ENCODE measurements at places on chromosomes 5 and 9. TPM values are rescaled to one million over a fixed set of nuclear protein-coding genes. Genes with fewer than 3 reads are reported as not detected.
A peak's percentile ranks its signal among the peaks of the same experiment; 100 is the strongest.

- no peak for DNase-seq
Observed at GRCh38 chr5:92470770-92471169, 1087.7 kb upstream of the ARRDC3 start.

DNA sequence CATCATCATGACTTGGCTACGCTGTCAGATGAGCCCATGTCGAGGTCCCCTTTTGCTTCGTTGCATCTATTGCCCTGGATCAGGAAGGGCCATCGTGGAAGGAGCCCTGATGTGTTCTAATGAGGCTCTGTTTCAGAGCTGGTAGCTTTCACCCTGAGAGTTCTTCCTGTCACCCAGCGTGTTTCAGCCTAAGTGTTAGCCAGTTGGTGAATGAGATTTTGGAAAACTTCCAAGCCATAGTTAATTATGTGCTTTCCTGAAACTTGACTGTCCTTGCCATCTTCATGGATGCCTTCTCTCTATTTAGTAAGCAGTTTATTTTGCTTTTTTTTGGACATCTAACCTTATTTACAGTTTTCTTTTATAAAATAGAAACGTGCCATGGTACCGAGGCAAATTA, 1695.4 kb upstream of the WWC1 start:
- no peak for DNase-seq

DNA sequence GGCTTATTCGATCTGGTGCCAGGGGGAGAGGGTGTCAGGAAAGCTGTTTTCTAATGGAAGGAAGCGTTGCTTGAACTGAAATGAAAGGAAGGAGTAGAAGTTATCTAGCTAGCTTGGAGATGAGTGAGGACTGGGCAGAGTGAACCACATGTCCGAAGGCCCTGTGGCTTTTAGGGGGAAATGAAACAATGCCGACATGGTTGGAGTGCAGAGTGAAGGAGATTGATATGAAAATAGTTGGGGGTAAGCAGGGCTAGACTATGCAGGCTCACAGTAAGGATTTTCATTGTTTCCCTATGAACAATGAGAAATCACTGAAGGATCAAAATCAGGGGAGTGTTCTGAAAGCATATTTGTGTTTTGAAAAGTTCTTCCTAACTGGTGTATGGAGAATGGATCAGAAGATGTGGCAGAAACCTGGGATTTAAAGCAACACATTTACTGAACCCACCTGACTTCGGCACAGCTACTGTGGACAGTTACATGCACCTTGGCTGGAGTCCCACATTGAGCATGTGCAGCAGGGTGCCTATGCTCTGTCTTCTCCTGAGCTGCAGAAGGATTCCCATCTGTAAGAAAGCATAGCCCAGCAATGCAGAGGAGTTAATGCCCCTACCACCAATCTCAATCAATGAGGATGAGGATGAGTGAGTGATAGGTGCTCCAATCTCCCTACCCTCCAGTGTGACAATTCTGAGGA, 144.4 kb upstream of the TBCA start:
- no peak for DNase-seq

DNA sequence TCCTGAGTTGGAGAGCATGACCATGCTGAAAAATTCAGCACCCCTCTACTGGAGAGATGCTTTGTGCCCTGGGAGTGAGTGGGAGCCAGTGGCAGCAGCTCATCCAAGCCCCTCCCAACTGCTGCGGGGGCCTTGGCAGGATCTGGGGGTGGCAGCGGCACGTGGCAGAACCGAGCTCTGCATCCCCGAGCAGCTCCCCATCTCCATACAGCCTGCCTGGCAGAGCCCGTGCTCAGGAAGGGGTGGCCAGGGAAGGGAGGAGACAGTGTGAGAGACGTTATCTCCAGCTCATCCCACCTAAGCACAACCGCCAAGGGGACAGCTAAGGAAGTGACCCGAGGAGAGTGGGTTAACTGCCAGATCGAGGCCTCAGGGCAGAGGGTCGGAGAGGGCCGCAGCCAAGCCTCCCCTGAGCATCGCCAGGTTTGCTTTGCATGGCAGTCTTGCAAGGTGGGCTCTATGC, 17.2 kb upstream of the DPM2 start:
- no peak for DNase-seq

ASS1 gene
- 345 TPM for total RNA-seq

DNA sequence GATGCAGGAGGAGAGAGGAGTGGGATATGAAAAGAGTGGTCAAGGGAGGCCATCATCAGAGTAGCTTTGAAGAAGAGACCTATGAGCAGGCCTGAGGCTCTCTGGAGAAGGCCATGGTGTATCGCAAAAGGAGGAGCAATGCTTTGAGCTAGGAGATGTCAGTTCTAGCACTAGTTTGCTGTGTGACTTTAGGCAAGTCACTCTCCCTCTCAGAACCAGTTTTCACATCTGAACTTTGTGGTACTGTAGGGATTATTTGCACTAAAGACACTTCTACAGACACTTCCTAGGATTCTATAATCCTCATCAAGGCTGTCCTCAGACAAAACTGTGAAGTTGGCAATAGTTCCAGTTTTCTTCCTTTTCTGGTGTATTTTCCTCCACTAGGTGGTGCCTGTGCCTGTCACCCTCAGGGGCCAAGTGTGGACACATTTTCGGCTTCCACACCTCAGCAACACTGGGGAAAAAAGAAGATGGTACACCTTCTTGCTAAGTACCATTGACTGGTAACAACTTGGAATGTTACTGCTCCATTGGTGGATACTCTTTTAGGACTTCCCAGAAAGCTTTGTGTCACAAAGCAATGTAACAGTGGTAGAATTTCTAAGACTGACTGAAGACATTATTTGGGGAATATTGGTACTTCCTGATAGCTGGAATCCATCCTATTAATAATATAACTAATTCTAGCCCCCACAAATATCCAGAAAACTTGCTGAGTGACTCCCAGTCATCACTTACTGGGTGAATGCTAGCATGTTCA, 9.9 kb downstream of the PAPPA start:
- no peak for DNase-seq

DNA sequence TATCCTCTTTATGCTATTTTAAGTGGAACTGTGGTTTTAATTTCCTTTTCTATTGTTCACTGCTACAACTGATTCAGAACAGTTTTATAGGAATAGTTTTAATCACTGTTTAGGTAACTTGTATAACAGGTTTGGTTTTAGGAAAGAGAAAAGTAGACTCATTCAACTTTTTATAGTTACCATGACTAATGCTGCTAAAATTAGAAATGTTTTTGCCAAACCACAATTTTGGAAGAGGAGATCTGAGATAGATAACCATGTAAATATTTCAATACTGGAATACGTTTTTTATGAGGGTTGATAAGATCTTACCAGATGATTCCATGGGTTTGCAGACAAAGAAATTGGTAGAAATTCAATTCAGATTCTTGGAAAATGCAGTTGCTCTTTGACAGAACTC, 404.6 kb upstream of the ARRDC3 start:
- DNase-seq, result no peak

PCDHA4 gene
- 7.9 TPM for total RNA-seq

DNA sequence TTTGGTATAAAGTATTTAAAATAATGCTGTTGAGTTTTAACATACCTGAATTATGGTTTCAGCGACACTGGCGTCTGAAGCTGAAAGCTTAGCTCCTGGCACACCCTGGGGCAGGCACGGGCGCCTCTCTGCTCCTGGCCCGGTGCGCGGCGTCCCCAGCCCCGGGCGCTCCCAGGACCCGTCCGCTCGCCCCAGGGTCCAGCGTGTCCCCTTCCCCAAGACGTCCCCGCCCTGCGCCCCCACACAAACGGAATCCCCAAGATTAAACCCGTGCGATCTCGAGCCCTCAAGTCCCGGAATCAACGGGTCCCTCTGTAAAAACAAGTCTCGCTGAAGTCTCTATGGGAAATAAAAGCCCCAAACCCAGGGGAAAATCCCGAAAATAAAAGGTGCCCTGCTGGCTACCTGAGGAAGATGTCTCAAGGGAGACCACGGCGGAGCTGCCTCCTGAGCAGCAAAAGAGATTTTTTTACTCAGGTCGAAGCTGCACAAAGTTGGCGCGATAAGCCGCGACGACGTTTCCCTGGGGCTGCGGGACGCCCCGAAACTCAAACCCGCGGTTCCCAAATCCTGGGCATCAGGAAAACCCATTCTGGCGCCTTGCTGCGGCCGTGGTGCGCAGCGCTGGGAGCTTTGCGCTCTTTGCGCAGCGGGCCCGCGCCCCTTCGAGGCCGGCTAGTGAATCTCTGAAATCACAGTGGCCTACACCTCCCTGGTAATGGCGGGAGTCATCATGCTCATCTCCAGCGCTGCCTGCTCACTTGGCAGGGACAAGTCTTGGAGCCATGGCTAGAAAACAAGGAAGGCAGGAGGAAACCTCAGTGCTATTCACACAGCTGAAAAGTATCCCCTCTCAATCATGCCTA, 6.3 kb upstream of the IFNA8 start:
- DNase-seq, result no peak

PAEP gene
- not detected for total RNA-seq

GNE gene
- 32.2 TPM for total RNA-seq

GRCh38 chr5:17360879-17361278, 137.2 kb upstream of the TAF11L2 start:
- no peak for DNase-seq

MAPKAP1 gene
- 68.5 TPM for total RNA-seq

- DNase-seq, result no peak
Observed at GRCh38 chr5:97225222-97225621, 42.2 kb upstream of the RIOK2 start.

DNA sequence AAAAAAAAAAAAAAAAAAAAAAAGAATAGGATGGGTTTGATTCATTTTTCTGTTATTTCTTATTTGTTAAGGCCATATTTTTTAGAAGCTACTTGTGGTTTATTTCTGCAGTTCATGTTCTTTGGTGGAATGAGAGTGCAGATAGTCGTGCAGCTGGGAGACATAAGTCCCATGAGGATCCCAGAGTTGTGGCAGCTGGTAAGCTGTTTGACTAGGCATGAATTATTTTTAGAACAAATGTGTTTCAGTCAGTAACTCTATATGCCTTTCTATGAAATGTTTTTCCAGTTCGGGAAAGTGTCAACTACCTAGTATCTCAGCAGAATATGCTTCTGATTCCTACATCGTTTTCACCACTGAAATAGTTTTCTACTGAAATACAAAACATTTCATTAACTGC, 5.0 kb upstream of the NIPSNAP3B start:
- DNase-seq, result no peak

DNA sequence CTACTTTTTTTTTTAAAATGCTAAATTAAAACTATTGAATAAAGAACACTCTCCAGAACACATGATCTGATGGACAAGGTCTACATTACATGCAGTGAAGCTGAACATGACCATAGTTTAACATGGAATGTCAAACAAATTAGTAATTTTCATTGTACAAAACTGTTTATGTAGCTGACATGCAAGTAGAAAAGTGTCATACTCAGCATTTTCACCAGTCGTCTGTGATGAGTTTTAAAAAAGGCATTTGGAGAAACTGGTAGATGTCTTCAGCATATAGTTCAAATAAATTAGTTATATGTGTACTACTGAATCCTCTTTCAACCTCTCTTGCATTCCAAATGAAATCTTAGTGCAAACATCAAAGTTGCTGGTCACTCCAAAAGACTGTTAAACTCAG, 301.9 kb downstream of the FER start:
- DNase-seq, result no peak

- DNase-seq, result no peak
Observed at GRCh38 chr5:136155761-136156160, 23.1 kb downstream of the SMAD5 start.

DNA sequence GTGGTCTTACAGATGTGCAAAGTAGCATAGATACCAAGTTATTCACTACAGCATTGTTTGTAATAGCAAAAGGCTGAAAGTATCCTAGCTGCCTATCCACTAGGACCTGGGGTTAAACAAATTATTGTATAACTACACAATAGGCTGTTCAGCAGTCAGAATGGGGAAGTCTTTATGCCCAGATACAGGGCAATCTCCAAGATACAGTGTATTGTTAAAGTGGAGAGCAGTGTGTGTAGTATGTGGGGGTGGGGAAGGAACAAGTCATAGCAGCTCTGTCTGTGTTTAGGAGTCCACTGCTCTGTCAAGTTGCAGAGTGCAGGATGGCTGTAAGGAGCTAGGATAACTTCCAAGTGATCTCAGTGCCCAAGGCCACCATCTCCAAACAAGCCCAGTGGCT, 5.5 kb downstream of the PCYOX1L start:
- DNase-seq, result no peak

DNA sequence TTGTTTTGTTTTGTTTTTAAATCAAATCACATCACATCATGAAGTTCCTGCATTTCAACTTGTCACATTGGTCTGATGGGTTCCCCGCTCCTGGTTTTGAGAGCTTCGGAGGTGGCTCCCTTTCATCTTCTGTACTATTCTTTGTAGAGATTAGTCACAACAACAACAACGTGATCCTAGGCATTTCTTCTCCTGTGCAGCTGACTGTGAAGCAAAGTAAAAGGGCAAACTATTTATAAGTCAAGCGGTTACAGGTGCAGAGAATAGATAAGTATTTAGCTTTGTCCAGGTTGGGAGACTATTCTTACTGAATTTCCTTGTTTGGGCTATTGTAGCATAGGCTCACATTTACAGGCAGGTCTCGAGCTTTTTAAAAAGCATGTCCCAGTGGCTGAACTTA, 197.7 kb upstream of the CDKN2B start:
- DNase-seq, result no peak

DNA sequence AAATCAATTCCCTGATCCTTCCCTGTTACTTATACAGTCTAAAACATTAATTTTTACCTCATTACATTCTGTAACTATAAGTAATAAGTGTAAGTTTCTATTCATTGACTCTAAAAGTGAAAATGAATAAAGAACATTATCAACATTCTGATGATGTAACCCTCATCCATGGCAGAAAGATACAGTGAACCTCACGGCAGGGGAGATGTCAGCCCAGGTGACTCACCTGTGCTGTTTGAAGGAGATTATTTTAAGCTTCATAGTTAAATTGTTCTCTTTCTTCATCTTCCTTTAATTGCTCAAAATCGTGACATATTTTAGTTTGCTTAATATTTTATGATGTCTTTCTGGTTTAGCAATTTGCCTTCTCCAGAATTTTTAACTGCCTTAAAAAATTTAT, 268.1 kb downstream of the FSTL4 start:
- DNase-seq, result no peak

- peak; percentile 36 for DNase-seq
Observed at GRCh38 chr5:41240985-41241384, 27.7 kb upstream of the C6 start.

DNA sequence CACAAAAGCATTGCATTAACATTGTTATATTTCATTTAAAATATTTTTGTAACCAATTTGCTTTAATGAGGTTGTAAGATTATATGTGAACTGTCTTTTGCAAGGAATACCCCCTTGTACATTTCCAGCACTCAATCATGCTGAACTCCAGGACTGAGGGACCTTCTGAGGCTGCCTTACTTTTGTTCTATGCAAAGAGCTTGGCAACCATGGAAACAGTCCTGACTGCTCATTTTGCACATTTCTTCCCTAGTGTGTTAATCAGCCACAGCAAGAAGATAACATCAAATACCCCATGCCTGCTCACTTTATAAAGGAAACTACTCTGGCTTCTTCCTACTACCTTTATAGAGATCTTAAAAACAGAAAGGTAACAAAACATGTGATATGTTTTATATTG, 355.6 kb upstream of the IZUMO3 start:
- DNase-seq, result no peak

Measured in transverse colon (tissue), 4 donors.